ENCODE measurements at places on chromosomes 12 and 14.

DNA sequence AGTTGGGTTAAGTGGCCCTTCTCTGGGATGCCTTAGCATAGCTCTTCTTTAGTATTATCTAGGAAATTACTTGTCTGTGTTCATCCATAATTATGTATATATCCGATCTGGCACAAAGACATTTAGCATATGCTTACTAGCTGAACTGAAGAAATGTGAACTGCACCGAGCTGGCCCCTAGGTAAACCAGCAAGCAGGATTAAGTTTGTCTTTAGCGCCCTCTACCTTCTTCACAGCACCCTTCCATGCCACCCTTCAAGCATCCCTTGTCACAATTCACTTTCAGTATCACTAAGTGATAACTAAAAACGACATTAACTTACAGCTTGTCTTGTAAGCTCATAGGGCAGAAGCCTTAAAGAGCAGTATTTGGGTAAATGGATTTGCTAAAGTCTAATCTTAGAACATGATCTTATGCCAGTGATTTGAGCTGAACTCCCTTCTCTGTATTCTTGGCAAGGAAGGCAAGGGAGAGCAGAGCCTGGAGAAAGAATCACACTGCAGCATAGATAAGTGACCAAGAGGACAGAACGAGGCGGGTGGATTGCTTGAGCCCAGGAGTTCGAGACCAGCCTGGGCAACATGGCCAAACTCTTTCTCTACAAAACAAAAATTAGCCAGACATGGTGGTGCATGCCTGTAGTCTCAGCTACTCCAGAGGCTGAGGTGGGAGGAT lies 2.6 kb upstream of the HAL start:
- DNase-seq: peak; percentile 10

DNA sequence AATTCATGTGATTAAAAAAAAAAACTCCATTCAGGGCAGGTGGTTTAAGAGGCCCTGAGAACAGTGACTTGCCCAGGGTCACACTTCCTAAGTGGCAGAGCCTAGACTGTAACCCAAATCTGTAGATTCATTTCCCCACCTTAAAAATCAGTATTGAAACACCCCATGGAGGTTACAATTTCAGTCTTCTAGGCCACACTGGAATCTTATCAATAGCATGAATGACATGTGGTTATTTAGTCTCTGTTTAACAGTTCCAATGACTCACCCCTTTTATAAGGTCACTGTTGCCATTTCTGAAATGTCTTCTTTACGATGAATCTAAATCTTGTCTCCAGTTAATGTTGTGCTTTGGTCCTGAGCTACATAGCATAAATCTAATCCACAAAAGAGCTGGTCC lies 262.3 kb upstream of the GRIP1 start:
- no peak for DNase-seq

DNA sequence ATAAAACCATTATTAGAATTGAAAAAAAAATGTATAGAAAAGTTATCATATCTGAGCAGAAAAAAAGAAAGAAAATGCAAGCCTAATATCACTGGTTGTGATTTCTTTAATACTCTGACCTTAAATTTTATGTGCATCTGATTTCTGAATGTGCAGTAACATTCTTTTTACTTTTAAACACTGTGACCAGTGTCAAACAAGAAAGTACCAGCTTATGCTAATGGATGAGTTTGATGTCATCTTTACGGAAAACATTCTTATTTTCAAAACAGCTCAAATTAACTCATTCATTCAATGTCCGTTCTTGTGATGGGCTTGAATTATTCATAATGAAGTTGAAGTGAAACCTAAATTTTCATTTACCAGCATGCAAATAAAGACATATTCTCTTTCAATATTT lies at the start of gene TAS2R50:
Gene TAS2R50 (minus strand): TSS at position 101 of the 400 bp plus-strand sequence. CDS start 52 bp downstream, at position 49.
- DNase-seq: no peak

DNA sequence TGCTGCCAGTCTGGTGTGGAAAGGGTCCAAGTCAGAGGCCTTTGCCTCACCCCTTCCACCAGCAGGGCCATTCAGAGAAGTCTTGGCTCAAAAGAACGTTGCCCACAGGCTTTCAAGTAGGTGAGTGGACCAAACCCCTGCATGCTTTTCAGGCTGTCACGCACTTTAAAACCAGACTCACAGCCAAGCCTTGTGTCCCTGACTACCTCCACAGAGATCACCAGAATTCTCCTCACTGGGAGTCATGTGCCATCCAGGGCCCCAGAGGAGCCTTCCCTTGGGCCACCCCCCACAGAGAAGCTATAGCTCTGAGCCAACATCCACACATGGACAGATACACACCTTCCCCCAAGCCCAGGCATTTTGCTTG lies 283.1 kb downstream of the DPF3 start:
- no peak for DNase-seq

GRCh38 chr14:20177433-20177974 lies 13.2 kb upstream of the OR11G2 start:
- no peak for DNase-seq

DNA sequence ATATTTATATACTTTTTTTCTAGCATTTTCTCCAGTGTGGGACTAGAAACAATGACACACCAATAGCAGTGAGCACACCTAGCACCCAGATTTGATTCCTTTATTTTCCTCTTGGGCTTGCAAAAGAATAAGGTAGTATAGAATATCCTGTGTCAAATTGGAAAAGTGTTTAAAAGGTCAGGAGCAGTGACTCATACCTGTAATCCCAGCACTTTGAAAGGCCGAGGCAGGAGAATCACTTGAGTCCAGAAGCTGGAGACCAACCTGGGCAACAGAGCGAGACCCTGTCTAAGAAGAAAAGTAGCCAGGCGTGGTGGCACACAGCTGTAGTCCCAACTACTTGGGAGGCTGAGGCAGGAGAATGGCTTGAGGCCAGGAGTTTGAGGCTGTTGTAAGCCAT lies 53.8 kb upstream of the SGPP1 start:
- no peak for DNase-seq

Data from stimulated activated CD4-positive, alpha-beta T cell treated with anti-CD3 and anti-CD28 coated beads, Interleukin-4, amount 100 ng/mL, for 4 hours (primary cell).